SK-MEL-5 (cell line): ENCODE measurements at places on chromosomes 7 and 10. TPM values are rescaled to one million over a fixed set of nuclear protein-coding genes. Genes with fewer than 3 reads are reported as not detected.

Gene NANOS1
- total RNA-seq, result 3.5 and 5.7 TPM in 2 replicates

Gene UFSP1
- 14.2 and 14.5 TPM in 2 replicates for total RNA-seq

Gene ADAMTS14
- total RNA-seq, result 0.16 TPM in 2 replicates

Gene PRKCQ
- not detected in 2 replicates for total RNA-seq

Gene HYCC1
- total RNA-seq, result 136 and 140 TPM in 2 replicates

Gene CYP26A1
- not detected in 2 replicates for total RNA-seq

Gene GNAT3
- not detected in 2 replicates for total RNA-seq
